T-cell (primary cell): ENCODE measurements at places on chromosomes 3 and 15. TPM values are rescaled to one million over a fixed set of nuclear protein-coding genes. Genes with fewer than 3 reads are reported as not detected.
A peak's percentile ranks its signal among the peaks of the same experiment; 100 is the strongest.

DNA sequence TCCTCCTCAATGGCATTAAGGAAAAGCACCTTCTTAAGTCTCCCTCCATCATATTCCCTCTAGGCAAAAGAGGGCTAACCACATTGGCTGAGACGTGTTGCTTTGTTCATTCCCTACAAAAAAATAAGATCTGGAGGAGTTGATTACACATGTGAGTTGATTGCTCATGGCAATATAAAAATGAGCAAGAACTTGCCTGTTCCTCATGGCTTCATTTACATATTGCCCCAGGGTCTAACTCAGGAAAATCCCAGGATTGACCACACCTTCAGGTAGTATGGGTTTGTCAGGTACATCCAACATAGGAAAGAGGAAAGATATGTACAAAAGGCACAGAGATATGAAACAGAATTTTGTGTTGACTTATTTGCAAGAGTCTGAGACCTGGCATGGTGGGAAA is 35.5 kb downstream of the NFKBIZ start:
- H3K4me3 ChIP-seq, result no peak overlapping the region
- no peak overlapping the region for H3K27ac ChIP-seq

DNA sequence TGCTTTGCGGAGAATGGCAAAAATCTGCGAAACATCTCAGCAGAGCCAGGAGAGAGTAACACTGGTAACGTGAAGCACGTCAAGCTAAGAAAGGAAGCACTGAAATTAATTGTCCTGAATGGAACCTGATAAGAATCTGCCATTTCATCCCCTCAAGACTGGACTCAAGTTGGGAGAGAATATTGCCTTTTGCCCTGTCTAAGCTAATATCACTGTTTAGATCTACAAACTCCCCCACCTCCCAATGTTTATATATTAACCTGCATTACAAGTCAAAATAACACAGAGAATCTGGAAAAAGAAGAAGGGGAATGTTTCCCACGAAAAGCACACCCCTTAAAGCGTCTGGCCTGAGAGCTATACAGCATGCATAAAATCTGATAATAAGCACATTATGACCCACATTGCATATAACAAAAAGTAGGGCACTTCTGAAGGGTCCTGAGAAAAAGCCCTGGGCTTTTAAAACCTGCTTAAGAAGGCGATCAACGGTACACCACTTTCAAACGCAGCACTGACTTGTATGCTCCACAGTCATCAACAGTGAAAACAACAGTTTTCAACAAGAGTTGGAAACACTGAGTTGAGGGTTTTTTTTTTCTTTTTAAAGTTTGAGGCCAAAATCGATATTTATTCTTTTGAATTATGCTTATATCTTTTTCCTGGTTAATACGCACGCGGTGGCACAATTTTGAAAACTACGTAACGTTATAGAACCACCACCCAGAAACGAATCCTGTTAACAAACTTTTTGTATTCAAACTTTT is 1.4 kb upstream of the KAT2B start:
- no peaks in the 10 kb centered on the region for H3K27me3 ChIP-seq
- peak overlapping the region; percentile 92 for H3K27ac ChIP-seq
- H3K36me3 ChIP-seq, result no peaks in the 10 kb centered on the region
- H3K4me3 ChIP-seq, result peak overlapping the region; percentile 65

DNA sequence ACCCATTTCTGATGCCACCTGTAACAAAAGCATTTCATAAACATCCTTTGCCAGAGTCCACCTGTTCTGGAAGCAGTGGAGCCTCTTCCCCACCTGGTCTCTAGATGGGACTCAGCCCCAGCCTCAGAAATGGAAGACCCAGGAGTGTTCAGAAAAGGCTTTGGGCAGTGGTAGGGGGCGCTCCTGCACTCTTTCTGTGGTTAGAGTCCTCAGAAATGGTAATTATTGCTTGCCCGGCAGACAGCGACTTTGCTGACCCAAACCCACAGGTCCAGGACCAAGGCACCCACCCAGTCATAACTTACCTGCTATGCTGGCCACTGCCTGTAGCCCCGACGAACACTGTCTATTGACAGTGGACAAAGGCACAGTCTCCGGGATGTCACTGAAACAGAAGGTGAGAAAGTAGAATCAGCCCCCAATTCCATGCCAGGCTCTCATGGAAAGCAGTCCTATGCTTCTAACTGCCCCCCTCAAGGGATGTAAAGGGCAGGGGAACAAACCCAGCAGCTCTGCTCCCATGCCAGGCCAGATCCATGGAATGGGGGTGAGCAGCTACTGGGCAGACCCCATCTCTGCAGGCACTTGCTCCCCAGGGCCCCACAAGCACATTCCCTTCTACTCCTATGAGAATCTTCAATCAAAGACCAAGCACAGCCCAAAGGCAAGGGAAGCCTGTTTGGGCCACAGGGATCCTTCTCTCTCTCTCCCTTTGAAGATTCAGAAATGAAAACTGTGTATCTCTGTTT is 5.1 kb downstream of the ACAA1 start:
- no peak overlapping the region for H3K4me3 ChIP-seq
- peaks cover 37% of the 10 kb centered on the region for H3K4me1 ChIP-seq
- no peak overlapping the region for H3K27ac ChIP-seq
- no peaks in the 10 kb centered on the region for H3K27me3 ChIP-seq
- DNase-seq, result no peak

DNA sequence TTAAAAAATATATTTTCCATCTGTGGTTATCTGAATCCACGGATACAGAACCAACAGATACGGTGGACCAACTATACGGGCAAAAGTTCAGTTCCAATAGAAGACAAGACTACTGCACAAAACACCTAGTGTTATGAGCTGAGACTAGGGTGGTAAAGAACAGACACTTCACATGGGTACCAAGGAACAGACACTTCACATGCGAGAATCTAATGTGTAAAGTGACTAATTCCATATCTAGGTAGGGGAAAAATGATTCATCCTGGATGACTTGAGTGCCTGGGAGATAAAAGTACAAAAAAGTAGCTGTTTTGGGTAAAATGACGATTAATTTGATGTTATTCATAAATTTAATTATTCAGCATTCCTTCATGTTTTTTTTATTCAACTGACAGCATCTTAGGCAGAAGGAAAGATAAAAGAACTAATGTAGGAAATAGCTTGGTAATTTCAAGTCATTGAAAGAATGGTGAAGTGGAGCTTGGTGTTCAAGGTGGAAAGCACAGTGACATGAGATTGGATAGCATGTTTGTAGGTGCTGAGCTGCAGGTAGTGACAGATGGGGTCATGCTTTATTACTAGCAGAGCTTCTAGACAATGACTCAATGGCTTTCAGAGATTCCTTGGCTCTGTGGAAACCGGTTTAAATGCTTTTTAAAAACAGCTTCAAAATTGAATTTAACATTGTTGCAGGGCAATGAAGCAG is 5.2 kb downstream of the CD200 start:
- DNase-seq, result no peak
- H3K4me1 ChIP-seq, result peaks cover 5% of the 10 kb centered on the region
- no peaks in the 10 kb centered on the region for H3K27me3 ChIP-seq
- no peak overlapping the region for H3K4me3 ChIP-seq
- no peaks in the 10 kb centered on the region for H3K36me3 ChIP-seq

- no peak overlapping the region for H3K27ac ChIP-seq
- peaks cover 6% of the 10 kb centered on the region for H3K36me3 ChIP-seq
- H3K4me1 ChIP-seq, result no peaks in the 10 kb centered on the region
- no peaks in the 10 kb centered on the region for H3K27me3 ChIP-seq
Measured at GRCh38 chr15:48340111-48340510, 8.9 kb downstream of the DUT start.

- H3K4me1 ChIP-seq, result peaks cover 10% of the 10 kb centered on the region
- no peak for DNase-seq
- H3K4me3 ChIP-seq, result no peak overlapping the region
- no peak overlapping the region for H3K27ac ChIP-seq
Measured at GRCh38 chr15:64522226-64522823, 61.9 kb downstream of the ZNF609 start.

- DNase-seq, result no peak
- H3K4me1 ChIP-seq, result no peaks in the 10 kb centered on the region
- H3K27ac ChIP-seq, result no peak overlapping the region
- H3K4me3 ChIP-seq, result no peak overlapping the region
Measured at GRCh38 chr15:77201665-77202064, 130.8 kb upstream of the TSPAN3 start.

The ASB14 gene
- total RNA-seq, result not detected
